ENCODE measurements at places on chromosomes 1 and 21. TPM values are rescaled to one million over a fixed set of nuclear protein-coding genes. Genes with fewer than 3 reads are reported as not detected.

The AK5 gene
- total RNA-seq = 1.7 TPM

The TMPRSS3 gene
- total RNA-seq = not detected

The AXDND1 gene
- not detected for total RNA-seq

DNA sequence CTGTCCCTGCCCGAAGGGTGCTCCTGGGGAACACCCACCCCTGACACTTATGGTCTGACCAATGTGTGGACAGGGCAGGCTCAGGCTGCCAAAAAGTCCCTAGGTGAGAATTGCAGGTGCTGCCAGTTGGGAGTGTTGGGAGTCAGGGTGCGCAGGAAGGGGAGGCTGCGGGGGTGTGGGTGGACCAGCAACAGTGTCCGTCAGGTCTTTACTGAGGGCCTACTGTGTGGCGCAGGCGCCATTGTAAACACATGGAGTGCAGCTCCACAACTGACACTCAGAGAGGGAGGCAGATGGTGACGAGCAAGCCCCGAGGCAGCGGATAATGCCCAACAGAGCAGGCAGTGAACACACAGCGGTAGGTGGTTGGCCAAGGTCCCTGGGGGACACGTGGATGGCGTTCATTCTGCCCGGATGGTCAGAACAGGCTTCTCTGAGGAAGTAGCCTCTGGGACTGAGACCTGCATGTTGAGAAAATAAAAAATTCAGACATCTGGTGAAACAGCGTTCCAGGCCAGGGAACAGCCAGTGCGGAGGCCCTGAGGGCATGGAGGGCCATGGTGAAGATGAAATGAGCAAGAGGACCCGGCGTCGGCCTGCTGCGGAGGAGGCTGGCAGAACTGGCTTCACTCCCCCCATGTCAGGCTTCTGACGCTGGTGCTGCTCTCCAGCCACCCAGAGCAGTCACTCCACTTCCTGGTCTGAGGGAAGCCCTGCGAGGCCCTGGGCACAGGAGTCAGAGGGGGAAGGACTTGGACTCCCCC lies 136.2 kb upstream of the ZBTB40 start:
- no peak overlapping the region for H3K4me3 ChIP-seq
- H3K36me3 ChIP-seq = no peaks in the 10 kb centered on the region
- peaks cover 75% of the 10 kb centered on the region for H3K27me3 ChIP-seq
- DNase-seq = no peak

GRCh38 chr1:247387565-247387964 lies 28.4 kb upstream of the NLRP3 start:
- no peaks in the 10 kb centered on the region for H3K36me3 ChIP-seq
- H3K4me3 ChIP-seq = no peak overlapping the region

- H3K27me3 ChIP-seq = no peaks in the 10 kb centered on the region
- H3K4me1 ChIP-seq = no peaks in the 10 kb centered on the region
- no peak overlapping the region for H3K4me3 ChIP-seq
- peak; percentile 66 for DNase-seq
Observed at GRCh38 chr1:233673261-233673946, 59.5 kb downstream of the KCNK1 start.

DNA sequence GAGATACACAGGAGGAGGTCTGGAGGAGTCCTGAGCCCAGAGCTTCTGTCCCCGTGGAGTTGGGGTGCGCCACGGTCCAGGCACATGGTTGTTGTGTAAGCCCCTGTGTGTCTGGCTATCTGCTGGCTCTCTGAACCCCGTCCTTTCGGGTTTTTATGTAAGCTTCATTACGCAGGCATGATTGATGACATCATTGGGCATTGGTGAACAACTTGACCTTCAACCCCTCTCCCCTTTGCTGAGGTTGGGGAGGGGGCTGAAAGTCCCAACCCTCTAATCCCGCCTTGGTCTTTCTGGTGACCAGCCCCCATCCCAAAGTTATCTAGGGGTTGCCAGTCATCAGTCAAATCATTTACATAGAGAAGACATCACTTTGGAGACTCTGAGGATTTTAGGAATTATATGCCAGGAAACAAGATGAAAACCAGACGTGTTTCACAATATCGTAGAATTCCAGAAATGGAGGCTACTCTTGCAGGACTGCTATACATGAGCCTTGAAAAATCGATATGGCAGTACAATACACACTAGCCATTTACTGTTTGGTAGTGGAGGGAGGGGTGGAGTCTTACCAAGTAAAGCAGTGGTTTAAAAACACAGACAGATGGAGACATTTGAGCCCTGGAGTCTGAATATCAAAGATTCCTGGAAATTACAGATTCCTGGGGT lies 69.8 kb upstream of the SCAF4 start:
- H3K27ac ChIP-seq = no peak overlapping the region
- H3K36me3 ChIP-seq = no peaks in the 10 kb centered on the region
- no peaks in the 10 kb centered on the region for H3K4me1 ChIP-seq

DNA sequence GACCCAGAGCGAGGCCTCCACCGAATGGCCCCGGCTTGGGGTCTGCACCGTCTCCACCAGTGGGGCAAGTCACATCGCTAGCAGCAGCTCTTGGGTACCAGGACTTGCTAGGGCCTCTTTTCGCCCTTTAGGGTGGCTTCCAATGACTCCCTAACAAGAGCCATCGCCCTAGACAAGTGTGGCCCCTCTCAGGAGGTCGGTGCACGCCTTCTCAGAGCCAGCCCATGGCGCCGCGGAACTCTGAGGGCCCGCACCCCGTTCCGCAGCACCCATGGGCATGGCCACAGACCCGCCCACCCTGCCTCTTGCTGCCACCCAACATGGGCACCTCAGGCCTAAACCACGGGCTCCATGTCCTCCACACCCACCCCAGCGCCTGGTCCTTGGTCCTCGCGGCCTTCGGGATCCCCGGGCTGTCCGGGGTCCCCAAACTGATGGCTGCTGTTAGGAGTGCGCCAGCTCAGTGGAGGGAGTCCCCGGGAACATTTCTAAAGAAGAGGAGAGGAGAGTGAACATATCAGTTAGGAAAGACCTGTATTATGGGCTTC lies 3.2 kb upstream of the CACNA1S start:
- DNase-seq = no peak
- no peaks in the 10 kb centered on the region for H3K36me3 ChIP-seq
- H3K27ac ChIP-seq = no peak overlapping the region
- peaks cover 9% of the 10 kb centered on the region for H3K4me1 ChIP-seq
- H3K4me3 ChIP-seq = no peak overlapping the region
- peaks cover 23% of the 10 kb centered on the region for H3K27me3 ChIP-seq

DNA sequence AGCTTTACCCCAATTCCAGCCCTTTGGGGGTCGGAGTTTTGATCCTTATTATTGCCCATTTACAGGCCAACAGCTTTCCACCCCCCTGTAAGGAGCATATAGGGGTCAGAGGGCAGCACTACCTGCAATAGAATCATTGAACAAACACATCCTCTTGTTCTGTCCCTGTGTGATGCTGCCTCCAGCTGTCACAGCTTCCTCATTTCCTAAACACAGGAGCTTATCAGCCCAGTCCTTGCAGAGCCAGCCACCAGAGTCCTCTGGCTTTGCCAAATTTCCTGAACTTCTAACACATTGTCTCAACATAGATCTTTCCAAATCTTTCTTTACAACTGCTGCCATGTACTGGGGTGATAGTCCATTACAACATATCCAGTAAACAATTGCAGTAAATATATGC lies 32.8 kb upstream of the PTBP2 start:
- no peaks in the 10 kb centered on the region for H3K36me3 ChIP-seq
- no peak for DNase-seq
- no peaks in the 10 kb centered on the region for H3K27me3 ChIP-seq

Data from esophagus muscularis mucosa (tissue), 4 donors.